ENCODE measurements at places on chromosomes 1 and 21.

- no peak for DNase-seq
Measured at GRCh38 chr21:31616216-31616615, 43.3 kb upstream of the SOD1 start.

- no peak for DNase-seq
Measured at GRCh38 chr1:180567654-180568053, 8.9 kb downstream of the OVAAL start.

DNA sequence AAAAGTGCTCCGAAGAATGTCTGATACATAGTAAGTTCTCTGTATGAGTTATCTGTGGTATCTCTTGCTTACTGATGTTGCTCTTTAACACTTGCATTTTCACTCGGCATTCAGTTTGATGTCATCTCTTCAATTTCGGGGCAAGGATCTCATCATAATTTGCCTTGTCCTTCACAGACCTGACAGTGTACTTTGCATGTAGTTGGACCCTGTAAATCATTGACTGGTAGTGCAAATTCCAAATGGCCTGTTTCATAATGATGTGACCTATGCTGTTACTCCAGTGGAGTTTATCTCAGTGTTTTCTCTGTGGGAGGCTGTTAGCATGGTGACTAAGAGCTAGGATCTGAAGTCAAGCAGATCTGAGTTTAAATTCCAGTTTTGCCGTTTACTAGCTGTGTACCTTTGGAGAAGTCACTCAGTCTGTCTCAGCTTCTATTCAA, 34.2 kb upstream of the ABCD3 start:
- no peak for DNase-seq

DNA sequence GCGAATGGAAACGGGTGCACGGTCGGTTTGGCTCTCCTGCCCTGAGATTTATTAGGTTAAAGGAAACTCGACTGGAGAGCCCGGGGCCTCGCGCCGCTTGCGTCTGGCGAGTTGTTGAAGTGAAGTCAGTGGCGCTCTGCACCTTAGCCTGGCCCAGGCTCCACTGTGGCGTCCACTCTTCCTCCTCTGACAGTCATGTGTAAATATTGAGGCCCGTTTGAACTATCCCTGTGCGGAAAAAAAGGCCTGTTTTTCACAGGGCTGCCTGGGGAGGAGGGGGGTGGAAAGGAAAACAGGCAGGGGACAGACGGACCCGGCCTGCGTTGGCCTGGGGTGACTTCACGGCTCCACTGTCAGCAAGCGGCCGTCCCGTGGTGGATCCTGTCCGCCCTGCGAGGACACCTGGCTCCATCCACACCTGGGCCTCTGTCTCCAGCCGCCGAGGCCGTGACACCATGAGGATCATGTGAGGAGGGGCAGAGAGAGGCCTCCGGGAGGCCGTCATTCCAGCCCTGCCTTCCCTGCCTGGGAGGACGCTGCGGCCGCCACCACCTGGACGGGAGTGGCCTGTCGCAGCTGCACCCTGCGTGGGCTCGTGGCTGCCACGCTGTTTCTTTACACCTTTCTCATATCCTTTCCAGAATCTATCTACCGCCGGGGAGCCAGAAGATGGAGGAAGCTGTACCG, 59.8 kb downstream of the FAAP20 start:
- no peak for DNase-seq

DNA sequence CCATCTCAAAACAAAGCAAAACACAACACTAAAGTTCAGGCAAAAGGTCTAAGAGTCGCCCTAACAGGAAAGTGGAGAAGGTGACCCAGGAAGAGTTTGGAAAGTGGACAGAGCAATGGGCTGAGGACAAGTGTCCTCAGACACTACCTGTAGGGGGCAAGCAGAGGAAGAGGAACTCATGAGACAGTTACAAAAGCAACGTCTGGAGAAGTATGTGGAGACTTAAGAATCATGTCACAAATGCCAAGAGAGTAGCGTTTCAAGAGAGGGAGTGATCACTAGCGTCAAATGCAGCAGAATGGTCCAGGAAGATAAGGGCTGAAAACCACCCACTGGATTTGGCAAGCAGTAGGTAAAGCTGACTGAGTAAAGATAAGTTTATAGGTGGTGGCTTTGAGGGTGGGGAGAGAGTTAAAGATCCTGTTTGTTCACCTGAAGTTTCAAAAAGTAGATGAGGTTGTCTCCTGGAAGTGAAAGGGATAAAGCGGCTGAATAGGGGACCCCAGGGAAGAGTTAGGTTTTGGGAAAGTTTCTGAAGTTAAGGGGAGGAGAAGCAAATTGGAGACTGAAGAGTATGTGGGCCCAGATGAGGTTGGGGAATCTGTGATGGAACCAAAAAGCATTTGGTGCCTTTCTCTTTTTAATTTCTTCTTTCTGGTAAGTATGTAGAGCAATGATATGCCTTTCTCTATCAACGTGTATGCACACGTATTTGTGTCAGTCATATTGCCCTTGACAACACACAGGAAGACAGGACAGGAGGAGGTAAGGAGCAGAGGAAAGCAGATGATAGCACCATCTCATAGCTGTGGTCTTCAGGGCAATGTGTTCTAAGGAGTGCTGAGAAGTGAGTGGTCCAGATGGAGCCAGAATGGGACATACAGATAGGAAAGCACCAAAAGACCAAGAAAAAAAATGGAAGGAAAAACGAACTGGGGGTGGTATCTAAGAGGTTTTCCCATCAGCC, 3.1 kb downstream of the BSDC1 start:
- DNase-seq, result no peak

- no peak for DNase-seq
Measured at GRCh38 chr1:204983136-204983535, 59.9 kb upstream of the CNTN2 start.

GRCh38 chr1:153571706-153572105, 6.1 kb upstream of the S100A2 start:
- no peak for DNase-seq

DNA sequence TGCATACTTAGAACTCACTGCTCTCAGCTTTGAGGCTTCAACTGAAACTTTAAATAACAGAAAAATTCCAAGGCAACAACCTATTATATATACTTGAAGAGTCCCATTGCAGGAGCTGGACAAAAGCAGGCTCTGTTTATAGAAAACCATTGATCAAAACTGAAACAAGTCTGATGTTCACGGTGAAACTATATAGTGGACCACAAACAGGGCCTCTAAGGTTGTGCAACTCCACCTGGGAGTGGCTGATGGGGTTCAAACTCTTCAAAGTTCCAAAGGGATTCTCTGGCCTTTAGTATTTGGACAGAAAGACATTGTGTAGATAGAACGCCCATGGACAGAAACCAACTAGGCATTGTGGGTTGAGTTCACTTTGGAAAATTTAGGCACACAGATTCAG, 140.3 kb downstream of the ZC3H11B start:
- no peak for DNase-seq

- no peak for DNase-seq
Measured at GRCh38 chr1:232547938-232548484, 81.9 kb downstream of the SIPA1L2 start.

DNA sequence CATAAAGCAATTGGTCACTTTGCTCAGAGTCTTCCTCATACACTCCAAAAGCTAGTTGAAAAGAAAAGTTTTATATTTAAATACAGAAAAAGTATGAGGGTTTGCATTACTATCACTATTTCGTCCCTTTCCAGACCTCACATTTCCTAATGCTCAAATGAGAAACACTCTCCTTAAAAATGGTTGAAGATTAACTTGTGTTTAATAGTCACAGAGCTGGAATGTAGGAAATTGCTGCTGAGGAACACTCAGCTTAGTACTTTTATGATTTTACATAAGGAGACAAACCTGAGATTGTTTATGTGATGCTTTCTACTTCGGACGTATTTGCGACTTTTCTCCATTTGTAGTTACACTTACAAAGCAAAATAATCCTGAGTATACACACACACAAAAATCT, 39.8 kb downstream of the MYSM1 start:
- DNase-seq, result no peak

GRCh38 chr21:14259747-14260146, 43.8 kb downstream of the RBM11 start:
- DNase-seq, result peak; percentile 43

DNA sequence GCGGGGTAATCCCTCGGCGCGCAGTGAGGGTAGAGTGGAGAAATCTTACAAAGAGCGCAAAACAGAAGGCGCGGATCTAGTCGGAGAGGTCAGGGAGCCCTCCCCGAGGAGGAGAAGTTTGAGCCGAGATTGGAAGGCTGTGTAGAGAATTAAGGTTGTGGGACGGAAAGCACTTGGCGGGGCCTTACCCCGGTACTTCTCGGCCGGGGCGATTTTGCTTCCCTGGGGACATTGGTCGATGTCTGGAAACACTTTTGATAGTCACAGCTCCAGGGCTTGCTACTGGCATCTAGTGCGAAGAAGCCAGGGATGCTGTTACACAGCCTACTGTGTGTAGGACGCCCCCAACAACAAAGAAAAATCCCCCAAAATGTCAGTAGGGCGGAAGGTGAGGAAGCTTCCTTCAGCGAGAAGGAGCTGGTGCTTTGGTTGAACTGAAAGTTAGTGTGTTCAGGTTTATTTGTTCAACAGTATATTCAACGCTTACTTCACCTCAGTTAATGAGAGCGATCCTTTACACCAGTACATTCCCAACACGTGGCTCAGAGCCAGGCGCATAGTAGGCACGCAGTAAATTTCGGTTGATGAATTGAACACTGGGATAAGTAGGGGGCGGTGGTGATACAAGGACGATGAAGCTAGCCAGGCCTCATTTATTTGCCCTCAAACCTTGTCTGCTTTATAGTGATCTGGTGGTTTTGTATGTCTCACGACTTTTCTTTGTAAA, 807 bp downstream of the CEP85 start:
- DNase-seq, result peak; percentile 29

GRCh38 chr1:232499188-232499587, 130.7 kb downstream of the SIPA1L2 start:
- DNase-seq, result no peak

DNA sequence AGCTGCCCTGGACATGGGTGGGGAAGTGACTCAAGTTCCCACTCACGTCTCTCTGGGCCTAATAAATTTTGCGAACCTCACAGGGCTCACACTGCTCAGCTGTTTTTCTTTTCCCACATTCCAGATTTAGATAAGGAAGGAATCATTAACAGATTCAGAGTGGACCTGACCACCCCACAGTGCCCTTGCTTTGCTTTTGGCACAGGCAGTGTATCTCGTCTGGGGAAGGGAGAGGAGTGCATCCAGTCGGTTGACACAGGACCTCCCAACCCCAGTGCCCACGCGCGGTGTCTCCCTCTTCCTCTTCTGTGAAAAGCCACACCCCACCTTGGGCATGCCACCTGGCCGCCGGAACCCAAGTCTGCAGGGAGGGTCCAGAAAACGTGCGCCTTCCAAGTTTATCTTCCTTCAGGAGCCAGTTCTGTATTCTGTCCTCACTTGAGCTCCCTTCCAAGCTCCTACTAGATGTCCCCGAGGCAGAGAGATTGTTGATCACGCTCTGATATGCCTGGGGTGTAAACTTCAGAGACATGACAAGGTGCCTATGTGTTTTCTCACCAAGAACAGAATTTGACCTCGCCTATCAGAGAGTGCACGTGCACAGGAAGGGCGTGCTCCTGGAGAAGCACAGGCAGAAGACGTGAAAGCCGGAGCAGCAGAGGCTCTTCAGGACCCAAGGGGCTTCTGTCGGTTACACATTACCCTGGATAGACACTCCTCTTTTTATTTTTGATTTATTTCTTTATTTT, 9.5 kb upstream of the SLC2A5 start:
- DNase-seq, result no peak
